ENCODE measurements at places on chromosomes 12 and 14.
A peak's percentile ranks its signal among the peaks of the same experiment; 100 is the strongest.

DNA sequence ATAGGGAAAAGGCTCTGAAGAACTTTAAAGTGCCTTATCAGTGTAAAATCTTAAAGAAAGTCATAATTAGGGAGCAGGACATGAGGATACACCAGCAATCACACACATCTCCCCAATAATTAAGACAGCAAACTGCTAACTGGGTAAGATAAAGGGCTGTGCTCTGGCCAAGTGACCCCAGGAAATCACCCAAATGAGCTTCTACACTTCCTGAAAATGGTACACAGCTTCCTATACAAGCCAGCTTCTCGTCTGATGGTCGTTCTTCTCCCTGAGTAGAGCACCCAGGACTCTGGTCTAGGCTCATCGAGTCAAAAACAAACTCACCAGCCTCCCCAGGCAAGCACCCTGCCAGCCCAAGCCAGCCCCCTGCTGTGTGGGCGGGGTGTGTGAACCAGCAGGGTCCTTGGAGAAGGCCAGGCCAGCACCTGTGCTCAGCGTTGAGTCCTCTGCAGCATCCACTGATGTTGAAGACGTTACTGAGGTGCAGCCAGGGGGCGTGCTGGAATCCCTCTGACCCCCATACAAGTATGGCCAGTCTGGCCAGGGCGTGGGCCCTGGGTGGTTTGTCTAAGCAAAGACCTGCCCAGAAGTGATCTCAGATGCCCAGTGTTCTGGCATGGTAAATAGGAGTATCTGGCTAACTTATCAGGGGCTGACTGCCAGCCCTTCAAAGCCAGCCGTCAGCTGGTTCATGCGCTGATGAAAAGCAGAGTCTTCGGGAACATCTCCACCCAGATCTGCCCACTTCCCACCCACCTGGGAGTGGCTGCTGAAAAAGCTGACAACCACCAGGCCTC is 41.4 kb downstream of the ACTN1 start:
- DNase-seq = no peak

GRCh38 chr14:34693228-34693939 is 21.0 kb downstream of the CFL2 start:
- DNase-seq = no peak

DNA sequence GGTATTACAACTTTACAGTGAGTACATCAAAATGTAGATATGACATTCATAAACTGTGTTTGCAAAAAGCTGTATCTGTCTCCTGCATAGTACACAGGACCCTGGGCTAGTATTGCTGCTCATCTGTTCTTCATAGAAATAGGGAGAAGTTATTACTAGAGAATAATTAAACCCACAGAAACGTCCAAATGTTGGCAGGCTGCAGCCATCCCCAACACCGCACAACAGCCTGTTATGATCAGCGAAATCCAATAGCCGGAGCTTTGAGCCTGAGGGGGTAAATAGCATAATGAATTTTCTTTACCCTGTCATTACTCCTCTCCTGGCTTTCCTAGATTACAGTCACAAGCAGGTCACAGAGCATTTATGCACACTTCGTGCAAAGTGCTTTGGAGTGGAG is 178.0 kb downstream of the DACT1 start:
- no peak for DNase-seq

DNA sequence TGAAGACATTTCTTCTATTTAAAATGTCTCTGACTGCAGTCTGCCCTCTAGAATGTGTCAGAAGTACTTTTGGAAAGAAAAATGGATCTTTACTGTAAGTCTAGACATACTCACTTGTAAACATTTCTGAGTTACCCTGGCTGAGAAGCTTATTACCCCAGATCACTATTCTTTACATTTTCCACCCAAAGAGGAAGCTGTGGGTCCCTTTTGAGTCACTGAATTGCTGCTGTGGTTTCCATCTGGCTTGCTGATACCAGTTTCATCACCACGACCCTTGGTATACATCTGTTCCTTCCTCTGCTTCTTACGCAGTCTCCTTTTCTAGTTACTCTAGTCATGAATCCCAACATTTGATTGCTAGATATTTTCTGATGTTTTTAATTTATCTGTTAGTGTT is 20.2 kb upstream of the CLEC4D start:
- DNase-seq = no peak

DNA sequence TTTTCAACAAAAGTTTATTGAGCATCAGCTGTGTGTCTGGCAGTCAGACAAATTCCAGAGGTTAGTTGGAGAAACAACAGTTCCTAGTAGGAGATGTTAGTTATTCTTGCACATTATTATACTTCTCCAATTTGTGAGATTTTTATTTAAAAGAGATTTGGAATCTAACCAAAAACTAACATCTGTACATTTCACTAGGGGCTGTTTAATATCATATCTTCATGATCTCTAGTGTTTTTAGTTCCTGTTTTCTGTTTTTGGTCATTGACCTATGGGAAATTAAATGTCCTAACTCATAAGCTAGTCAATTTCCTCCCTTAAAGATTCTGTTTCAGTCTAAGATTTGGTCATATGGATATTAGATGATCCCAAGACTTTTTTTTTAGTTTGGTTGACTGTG is 34.1 kb upstream of the KLHDC2 start:
- DNase-seq = no peak

- DNase-seq = no peak
Measured at GRCh38 chr12:119036878-119037825, 55.8 kb downstream of the SRRM4 start.

GRCh38 chr14:102754370-102755262 is 22.6 kb upstream of the TRAF3 start:
- DNase-seq = no peak

DNA sequence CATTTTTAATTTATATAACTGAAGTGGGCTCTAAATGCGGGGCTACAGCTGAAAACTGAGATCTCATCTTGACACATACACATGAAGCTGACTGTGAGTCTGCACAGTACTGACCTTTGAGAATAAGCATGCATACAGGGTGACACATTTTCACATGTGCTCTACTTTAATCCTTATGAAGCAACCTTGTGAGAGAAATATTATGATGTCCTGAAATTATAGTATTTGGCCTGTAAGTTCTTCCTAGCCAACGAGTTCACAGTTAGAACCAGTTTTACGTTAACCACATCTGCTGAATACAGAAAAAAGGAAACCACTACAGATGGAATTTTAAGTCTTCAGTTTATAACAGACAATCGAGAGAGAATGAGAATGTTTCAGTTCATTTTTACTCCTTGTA is 70.3 kb downstream of the SPPL3 start:
- DNase-seq = no peak

- DNase-seq = no peak
Measured at GRCh38 chr14:73743431-73743931, 29.3 kb upstream of the PNMA1 start.

- no peak for DNase-seq
Measured at GRCh38 chr12:27623645-27624044, 72.6 kb upstream of the REP15 start.

- DNase-seq = no peak
Measured at GRCh38 chr14:104634886-104635570, 30.5 kb upstream of the TMEM179 start.

DNA sequence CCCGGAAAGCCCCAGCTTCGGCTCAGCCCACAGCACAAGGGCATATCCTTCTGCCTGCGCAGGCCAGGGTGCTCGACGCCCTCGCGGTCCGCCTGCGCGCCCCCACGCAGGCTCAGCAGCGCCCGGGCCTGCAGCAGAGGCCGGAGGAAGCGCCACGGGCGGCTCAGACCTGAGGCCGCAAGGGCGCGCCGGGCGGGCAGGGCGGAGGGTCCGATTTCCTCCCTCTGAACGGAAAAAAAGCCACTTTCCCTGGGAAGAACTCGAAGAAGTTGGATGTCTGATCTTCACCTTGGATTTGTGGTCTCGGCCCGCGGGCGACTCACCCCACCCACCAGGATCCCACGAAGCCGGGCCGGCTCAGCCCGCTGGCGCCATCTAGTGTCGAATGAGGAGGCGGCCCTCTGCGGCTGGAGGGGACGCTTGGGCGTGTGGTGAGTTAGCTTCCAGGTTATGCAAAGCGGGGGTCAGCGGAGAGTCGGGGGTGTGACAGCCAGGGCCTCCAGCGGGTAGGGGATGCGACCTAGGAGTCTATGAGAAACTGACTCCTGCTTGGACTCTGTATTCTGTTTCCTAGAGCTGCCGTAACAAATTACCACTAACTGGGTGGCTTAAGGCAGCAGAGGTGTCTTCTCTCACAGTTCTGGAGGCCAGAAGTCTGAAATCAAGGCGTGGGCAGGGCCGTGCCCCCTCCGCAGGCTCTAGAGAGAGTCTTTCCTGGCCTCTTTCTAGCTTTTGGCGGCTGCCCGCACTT is 40.0 kb upstream of the SRSF5 start:
- DNase-seq = no peak

GRCh38 chr12:55019784-55020183 is at the start of gene NEUROD4:
NEUROD4 (plus strand) TSS chr12:55019974; CDS start chr12:55026440, 6,466 bp downstream.
- DNase-seq = peak; percentile 15

- peak; percentile 15 for DNase-seq
Measured at GRCh38 chr12:3491938-3492792, 1.2 kb downstream of the PRMT8 start.
